CD4-positive, alpha-beta T cell treated with Interleukin-21 for 1 hour (primary cell): ENCODE measurements at places on chromosomes 4 and X.

GRCh38 chr4:27000820-27001219, 140.2 kb downstream of the STIM2 start:
- peak; percentile 46 for DNase-seq

DNA sequence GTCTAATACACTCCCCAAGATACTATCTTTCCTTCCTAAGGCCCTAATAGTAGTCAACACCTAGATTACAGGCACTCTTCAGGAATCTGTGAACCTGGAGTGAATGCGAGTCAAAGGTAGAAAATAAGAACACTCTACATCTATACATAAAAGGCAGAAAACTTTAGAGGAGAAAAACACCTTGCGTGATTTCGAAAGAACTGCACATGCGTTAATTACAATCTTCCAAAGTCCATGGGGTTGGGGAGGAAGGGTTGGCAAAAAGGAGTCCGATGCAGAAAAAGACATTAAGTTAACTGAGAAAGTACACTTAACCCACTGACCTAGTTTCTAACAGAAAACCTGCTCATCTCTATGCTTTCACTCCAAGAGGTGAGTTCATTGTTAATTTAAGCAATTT, 27.3 kb downstream of the KLHL15 start:
- no peak for DNase-seq

GRCh38 chr4:11402192-11402591, 26.5 kb downstream of the HS3ST1 start:
- no peak for DNase-seq

DNA sequence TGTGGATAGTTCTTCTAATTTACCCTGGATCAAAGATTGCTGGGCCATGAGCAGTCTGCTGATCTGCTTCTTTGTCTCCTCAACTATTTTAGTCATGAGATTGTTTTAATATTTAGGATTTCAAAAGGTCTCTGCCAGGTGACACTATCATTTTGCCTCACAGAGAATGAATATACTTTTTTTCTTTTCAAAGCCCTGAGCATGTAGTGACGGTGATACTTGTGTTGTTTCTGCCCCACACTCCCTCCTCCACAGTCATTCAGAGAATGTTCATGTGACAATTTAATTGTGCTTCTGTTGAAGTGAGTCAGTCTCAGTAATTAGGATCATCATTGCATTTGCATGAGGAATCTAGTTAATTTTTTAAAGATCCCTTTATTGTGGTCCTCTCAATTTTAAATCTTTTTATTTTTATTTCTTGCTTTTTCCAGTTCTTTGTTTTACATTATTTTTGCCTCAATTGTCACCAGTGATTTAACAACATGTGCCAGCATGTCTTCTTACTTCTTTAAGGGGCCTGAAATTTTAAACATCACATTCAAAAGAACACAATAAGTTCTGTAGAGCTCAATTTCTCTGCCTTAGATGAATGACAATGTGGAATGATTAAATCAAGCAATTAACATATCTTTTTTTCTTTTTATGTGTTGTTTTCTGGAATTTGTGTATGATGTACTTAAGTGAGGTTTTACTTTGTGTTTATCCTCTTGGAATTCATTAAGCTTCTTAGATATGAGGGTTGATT, 12.3 kb downstream of the MMRN1 start:
- DNase-seq = no peak

GRCh38 chrX:154025230-154025629, 5.5 kb upstream of the IRAK1 start:
- no peak for DNase-seq

DNA sequence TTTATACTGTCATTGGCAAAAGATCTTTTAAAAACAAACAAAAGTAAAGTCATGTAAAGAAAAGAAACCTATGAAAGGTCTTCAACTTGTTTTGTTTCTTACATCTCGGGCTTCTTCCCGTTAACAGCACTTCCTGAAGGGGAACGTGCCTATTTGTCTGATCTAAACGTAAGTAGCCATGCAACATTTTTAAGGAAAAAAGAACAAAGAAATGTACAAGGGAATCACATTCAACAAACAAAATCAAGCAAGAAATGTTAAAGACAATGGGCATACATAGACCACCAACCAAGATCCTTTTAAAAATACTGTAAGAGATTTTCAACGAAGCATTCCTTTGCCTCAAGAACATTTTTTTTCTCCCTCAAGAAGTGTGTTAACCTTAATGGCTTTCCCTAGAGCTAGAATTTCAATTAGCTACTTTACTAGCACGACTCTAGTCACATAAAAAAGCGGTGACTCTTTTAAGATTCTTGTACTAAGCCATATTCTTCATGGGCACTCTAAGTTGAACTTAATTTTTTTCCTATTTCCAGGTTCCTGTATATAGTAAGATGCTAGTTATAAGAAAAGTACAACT, 112.0 kb upstream of the TTC29 start:
- no peak for DNase-seq

- DNase-seq = no peak
Observed at GRCh38 chrX:119981286-119982070, 37.9 kb upstream of the NKAP start.

DNA sequence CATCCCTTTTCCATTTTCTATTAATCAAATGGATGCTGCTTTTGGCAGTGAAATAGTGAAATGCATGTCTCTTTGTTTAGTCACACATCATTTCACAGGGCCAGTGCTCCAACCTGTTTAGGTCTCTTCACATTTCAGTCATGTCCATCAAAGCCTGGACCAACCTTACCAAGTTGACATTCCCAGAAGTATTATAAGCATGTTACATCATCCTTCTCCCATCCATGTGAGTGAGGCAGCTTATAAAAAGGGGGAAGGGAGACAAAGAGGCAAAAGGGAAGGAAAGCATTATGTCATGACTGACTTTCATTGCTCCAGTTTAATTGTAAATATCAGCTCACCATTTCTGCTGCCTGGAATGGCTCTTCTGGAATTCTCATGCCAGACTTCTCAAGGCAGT, 94.4 kb downstream of the NWD2 start:
- no peak for DNase-seq

GRCh38 chr4:139611391-139611790, 54.2 kb upstream of the MGST2 start:
- no peak for DNase-seq

DNA sequence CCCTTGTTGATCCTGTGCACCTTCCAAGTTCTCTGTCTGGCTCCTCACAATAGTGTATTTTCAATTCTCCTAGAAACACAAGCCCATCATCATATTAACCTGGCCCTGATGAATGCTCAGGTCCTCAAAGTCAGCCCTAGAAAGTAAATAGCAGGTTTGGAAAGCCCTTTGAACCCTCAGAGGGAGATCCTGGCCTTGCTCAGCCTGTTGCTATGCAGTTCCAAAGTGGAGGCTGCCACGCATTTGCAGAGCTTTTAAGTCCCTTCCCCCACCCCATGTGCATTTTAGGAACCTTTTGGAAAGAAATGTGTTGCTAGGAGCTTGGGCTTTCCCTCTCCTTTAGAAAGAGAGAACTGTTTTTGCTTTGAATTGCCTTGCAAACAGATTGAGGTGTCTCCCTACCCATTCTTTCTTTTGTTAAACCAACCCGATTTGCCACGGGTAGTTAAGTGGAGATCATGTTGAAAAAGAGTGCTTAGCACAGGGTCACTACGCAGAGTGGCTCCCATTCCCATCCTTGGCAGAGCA, 12.2 kb downstream of the MAMLD1 start:
- DNase-seq = no peak

DNA sequence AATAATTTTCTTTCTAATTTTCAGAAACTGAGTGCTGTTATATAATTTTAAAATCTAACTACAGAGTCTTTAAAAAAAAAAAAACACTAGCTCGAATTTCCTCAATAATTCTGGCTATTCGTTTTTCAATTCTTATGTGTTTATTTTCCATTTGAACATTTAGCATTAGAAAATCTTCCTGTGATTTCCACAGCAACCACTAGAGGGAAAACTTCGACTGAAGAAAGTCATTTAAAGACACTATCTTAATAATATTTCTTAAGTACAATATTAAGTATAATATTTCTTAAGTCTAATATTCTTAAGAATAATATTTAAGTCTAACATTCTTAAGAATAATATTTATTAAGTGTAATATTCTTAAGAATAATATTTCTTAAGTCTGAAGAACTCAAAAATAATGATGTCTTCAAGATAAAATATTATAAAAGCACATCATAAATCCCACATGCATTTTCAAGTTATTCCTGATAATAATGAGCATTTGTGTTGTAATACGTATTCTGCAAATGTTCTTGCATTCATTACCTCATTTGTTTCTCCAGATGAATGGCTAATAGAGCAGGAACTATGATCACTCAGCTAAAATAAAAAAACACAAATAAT, 118.4 kb upstream of the WDR17 start:
- DNase-seq = peak; percentile 14

GRCh38 chrX:19707246-19707871, 180.0 kb downstream of the SH3KBP1 start:
- DNase-seq = no peak

DNA sequence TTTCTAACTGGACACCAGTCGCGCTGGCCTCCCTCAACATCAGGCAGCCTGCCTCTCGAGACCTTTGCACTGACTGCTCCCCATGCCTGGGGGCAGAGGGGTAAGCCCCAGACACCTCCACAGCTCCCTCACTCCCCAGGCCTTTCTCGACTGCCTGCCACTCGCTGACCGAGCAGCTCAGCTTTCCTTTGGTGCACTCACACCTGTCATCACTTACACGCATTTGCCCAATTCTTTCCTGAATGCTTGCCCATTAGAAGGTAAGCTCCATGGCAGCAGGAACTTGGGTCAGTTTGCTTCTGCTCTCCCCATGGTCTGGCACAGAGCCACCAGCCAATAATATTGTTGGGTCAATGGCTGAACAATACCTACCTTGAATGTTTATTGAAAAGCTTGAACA, 32.2 kb upstream of the PROM1 start:
- DNase-seq = no peak

GRCh38 chrX:154350429-154351182, 23.8 kb downstream of the FLNA start:
- DNase-seq = no peak

DNA sequence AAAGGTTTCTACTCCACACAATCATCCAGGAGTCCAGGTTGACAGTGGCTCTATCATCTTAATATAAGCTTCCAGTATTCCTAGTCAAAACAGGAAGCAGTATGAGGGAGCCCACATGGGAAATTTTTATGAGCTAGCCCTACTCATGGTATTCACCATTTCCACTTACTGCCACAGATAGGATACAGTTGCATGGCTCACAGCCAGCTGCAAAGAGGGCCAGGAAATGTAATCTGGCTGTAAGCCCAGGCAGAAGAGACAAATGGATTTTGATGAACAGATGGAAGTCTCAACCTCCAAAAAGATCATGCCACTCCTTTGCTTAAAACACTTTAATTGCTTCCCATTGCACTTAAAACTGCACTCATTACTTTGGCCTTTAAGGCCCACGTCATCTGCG, 150.6 kb downstream of the ADAMTS3 start:
- no peak for DNase-seq

- no peak for DNase-seq
Observed at GRCh38 chrX:98338544-98338943, 1454.8 kb downstream of the RPA4 start.

- DNase-seq = no peak
Observed at GRCh38 chr4:21507439-21507838, 441.1 kb downstream of the KCNIP4 start.

GRCh38 chrX:69082055-69082752, 83.0 kb downstream of the PJA1 start:
- no peak for DNase-seq

DNA sequence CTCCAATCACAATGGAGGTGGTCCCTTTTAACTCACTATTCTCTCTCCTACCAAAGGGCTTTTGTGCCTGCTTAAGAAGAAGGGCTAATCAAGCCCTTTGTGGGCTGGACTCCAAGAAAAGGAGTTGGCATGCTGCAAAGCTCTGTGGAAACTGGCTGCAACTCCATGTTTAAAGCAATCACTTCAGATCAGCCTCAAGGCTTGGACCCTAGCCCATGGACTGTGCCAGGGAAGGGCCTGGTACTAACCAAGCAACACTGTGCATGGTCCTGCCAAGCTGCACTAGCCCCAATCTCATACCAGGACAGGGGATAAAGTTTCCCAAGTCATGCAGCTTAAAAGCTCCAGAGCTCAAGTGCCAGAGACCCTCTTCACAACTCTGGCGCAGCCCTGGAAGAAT, 86.7 kb downstream of the ATP8A1 start:
- no peak for DNase-seq

- DNase-seq = no peak
Observed at GRCh38 chrX:28120072-28120471, 138.8 kb upstream of the DCAF8L1 start.

GRCh38 chr4:123348946-123349345, 47.6 kb upstream of the SPRY1 start:
- DNase-seq = no peak

- no peak for DNase-seq
Observed at GRCh38 chr4:80062527-80062926, 10.5 kb downstream of the ANTXR2 start.

GRCh38 chr4:29983890-29984289, 736.3 kb upstream of the PCDH7 start:
- no peak for DNase-seq

GRCh38 chr4:69524706-69525105, 29.0 kb upstream of the UGT2B4 start:
- no peak for DNase-seq

GRCh38 chrX:119880552-119881437, 9.2 kb downstream of the NDUFA1 start:
- DNase-seq = peak; percentile 59

GRCh38 chr4:112075129-112075753, 70.0 kb upstream of the FAM241A start:
- peak; percentile 55 for DNase-seq

- DNase-seq = no peak
Observed at GRCh38 chrX:40237731-40238178, 140.0 kb upstream of the BCOR start.

GRCh38 chrX:48278958-48279357, 23.8 kb downstream of the SSX1 start:
- DNase-seq = no peak

GRCh38 chrX:123869488-123869887, 9.6 kb downstream of the XIAP start:
- DNase-seq = no peak

DNA sequence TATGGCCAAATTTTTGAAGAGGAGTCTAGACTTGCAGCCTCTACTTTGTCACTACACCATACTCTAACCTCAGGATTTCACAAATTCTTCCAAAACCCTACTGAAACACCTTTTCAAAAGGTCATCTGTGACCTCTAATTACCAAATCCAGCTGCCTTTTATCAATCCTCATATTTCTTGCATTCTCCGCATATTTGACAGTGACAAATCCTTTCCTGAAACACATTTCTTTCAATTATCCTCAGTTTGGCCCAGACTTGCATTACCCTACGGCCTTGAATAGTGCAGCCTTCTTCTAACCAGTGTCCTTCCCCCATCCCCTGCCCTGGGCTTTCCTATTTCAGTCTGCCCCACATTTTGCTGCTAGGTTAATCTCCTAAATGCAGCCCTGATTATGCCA, 25.5 kb downstream of the MID2 start:
- DNase-seq = no peak

DNA sequence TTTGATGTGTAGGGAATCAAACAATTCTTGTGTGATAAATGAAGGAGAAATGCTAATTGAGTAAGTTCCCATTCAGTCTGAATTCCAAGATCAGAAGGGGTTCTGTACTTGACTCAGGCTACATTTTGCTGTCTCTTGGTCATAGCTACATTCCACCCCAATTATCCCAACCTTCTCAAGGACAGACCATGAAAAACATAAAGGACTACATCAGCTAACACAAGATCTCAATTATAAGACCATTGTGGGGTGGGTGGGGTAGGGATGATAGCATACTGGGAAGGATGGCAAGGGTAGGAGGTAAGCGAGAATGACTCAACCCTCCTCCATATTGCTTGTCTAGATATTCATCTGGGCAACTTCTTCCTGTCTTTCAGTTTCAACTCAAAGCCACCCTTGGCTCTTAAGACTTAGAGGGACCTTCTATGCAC, 87.4 kb upstream of the ETNPPL start:
- DNase-seq = no peak
